NCI-H510A treated with DMSO at 0.1 percent for 48 hours (cell line): ENCODE measurements at places on chromosomes 16 and 17.

- DNase-seq: no peak
Observed at GRCh38 chr16:76303637-76304314, 26.6 kb downstream of the CNTNAP4 start.

DNA sequence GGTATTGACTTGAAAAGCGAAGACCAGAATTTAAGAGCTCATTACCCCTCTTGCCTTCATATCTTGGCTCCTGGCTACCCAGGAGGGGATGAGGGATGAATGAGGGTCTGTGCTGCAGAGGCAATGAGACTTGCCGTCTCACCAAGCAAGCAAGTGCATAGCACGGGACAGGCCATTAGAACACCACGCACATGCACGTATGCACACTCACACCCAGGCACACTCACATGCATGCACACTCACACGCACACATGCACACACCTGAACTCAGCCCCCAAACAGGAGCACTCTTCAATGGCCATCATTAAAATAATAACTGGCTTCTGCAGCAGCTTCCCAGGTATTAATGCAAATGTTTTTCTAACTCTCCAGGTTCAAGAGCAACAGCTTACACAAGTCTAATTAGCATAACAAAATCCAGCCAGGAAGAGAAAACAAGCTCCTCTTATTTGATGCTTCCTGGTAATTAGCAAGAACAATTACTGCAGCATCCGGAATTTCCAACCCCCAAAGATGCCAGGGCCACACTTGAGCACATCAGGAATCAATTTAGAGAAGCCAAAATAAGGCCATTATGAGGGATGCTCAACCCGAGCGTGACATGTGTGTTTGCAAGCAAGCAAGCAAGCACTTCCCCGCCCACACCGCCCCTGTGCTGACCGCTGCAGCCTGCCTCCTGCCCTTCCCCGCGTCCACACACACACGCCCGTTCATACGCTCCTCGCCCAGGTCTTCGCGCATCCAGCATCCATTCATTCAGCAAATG, 171.6 kb upstream of the TNRC6C start:
- no peak for DNase-seq

DNA sequence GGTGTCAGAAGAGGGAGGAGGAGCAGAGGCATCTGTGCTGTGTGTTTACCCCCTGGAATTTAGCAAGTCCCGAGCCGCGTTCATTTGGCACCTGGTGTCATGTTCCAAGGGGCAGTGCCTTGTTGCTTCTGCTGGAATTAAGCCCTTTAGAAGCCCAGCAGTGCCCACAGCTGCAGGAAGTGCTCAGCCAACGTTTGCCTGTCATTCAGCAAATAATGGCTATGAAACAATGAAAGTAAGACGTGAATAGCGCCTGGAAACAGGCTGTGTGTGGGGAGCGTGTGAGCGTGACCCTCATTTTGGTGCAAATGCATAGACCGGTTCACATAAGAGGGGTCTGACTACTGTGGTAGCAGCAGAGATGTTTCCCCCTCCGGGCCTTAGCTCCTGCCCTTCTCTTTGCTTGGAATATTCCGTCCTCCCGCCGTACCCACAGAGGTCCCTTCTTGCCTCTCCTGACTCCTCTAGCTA, 5.8 kb upstream of the ATP2C2 start:
- DNase-seq: peak; percentile 77

GRCh38 chr16:85250147-85250463, 137.8 kb upstream of the CIBAR2 start:
- no peak for DNase-seq

GRCh38 chr16:78249056-78249455, 149.6 kb downstream of the WWOX start:
- peak; percentile 81 for DNase-seq

DNA sequence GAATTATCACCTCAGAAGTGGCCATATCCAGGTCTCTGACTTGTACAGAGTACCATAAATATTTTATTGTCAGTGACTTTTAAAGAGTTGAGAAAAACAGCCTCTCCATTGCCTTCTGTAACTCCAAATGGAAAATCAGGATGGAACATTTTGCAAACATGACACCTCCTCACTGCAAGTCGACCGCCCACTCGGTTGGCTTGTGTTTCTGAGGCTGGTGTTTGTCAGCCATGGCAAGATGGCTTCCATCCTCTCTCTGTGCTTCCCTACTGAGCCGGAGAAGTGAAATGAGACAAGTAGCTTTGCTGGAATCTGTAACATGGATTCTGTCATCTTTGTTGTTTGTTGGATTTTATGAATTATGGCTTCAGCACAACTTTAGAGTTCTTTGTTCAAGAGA, 172.8 kb downstream of the RBFOX1 start:
- no peak for DNase-seq

DNA sequence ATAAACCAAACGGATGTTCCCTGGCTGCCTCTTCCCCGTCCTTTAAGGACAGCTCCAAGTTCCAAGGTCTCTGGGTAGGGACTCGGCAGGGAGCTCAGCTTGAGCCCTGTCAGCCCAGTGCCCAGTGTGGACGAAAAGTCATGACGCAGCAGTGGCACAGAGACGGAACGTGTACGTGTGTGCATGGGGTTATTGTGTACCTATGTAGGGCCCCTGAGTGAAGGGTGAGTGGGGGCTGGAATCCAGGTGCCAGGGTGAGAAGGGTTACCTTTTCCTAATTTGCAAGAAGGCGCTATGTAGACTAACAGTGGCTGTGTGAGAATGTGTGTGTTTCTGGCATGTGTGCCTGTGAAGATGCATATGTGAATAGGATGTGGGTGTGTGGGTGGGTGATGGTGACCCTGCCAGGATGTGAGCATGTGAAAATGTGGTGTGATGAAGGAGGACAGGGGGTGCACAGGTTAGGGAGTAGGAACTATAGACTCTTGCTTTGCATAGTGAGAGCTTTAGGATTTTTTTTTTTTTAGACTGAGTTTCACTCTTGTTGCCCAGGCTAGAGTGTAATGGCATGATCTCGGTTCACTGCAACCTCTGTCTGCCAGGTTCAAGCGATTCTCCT, 6.0 kb downstream of the SCN4A start:
- DNase-seq: no peak

GRCh38 chr16:69522041-69522578, 43.7 kb upstream of the NFAT5 start:
- DNase-seq: no peak

GRCh38 chr16:31000671-31001382, 9.6 kb downstream of the STX1B start:
- no peak for DNase-seq

GRCh38 chr17:38926293-38927070, 1.1 kb downstream of the LASP1NB start:
- no peak for DNase-seq

GRCh38 chr17:16086957-16087356, 87.3 kb downstream of the TTC19 start:
- DNase-seq: no peak

GRCh38 chr17:73272906-73273218, 11.2 kb upstream of the CPSF4L start:
- no peak for DNase-seq

GRCh38 chr17:66423056-66423955, 120.9 kb downstream of the PRKCA start:
- no peak for DNase-seq

DNA sequence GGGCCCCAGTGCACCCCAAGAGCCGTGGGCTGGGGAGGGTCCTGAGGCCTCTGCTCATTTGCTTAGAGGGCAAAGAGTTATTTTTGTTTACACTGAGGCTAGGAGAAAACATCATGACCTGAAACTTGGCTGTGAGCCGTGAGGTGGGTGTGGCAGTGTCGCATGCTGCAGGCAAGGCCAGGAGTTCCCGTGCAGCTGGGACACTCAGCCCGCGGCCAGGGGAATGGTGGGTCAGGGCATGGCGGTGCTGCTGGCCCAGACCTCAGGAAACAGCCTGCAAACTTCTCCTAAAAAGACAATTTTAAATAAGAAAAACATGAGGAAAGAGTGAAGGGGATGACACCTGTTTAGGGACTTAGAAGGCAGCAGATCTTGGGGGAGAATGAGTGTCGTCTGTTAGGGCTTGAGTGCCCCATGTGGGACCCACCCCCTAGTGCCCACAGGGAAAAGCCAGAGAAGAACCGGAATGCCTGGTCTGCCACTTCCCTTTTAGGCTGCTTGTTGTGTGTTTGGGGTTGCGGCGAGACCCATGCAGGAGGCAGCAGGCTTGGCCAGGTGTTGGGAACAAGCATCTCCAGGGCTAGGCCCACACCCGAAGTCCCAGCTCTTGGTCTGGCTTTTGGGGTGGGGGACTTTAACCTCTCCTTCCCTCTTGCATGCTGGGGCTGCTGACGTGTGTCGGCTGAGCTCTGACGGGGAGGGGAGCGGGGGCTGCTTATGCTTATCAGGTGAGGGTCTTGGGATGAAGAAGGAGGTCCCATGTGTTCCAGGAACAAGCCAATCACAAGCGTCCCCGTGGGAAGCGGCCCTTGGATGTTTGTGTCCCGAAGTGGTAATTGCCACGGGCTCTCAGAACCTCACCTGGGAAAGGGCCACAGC, 80.9 kb upstream of the GNG13 start:
- no peak for DNase-seq

GRCh38 chr16:2486645-2487516, 12.0 kb downstream of the TBC1D24 start:
- peak; percentile 24 for DNase-seq

DNA sequence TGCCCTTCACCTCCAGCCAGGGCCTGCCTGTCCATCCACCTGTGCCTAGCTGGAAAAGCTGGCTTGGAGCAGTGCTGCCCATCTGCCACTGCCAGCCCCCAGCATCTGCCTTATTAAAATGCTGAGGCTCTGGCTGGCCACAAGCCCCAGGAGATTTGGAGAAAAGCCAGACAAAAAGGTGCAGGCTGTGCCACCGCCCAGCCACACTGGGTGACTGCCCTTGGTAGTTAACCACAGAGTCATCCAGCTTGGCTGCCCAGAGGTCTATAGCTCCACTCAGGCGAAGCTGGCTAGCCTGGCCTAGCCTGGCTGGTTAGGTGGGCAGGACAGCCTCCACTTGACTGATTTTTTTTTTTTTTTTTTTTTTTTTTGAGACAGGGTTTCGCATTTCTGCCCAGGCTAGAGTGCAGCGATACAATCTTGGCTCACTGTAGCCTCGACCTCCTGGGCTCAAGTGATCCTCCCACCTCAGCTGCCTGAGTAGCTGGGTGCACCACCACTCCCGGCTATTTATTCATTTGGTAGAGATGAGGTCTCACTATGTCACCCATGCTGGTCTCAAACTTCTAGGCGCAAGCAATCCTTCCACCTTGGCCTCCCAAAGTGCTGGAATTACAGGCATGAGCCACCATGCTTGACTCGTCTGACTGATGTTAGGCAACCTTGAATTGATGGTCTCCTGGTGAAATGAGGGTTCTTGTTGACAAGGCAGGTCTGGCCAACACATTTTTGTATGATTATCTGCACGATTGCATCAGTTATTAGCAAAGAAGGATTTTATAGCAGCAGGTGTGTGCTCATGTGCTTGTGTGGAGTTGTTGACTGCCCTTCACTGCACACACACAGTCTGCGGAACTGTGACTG, 103.8 kb downstream of the RAB11FIP4 start:
- DNase-seq: no peak

DNA sequence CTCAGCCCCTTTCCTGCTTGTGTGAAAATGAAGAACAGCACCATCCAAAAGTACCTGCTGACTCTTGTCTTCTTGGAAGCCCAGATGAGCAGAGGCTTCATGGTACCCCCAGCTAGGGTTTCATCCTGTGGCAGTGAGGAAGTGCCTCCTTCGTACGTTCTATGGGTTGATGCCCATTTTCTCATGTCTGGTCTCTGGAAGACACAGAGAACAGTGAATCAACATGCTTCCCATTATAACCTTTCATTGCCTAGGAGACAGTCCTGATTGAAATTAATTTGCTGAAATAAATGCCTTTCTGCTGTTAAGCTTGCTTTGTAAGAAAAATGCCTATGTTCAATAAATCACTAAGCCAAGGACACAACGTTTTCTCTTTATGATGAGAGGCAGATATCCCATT, 36.5 kb downstream of the RCVRN start:
- DNase-seq: no peak

- no peak for DNase-seq
Observed at GRCh38 chr17:81245665-81246342, 6.7 kb downstream of the NDUFAF8 start.

GRCh38 chr16:31335431-31335830, 19.5 kb upstream of the ITGAX start:
- DNase-seq: no peak

- DNase-seq: no peak
Observed at GRCh38 chr16:54289945-54290832, 3.6 kb upstream of the IRX3 start.

GRCh38 chr17:80160536-80160935, 9.3 kb upstream of the CARD14 start:
- DNase-seq: no peak

- DNase-seq: no peak
Observed at GRCh38 chr16:48946686-48947370, 334.8 kb downstream of the CBLN1 start.

- no peak for DNase-seq
Observed at GRCh38 chr17:14311186-14311705, 10.4 kb downstream of the HS3ST3B1 start.

GRCh38 chr16:58636466-58636865, 6.8 kb upstream of the CNOT1 start:
- no peak for DNase-seq

DNA sequence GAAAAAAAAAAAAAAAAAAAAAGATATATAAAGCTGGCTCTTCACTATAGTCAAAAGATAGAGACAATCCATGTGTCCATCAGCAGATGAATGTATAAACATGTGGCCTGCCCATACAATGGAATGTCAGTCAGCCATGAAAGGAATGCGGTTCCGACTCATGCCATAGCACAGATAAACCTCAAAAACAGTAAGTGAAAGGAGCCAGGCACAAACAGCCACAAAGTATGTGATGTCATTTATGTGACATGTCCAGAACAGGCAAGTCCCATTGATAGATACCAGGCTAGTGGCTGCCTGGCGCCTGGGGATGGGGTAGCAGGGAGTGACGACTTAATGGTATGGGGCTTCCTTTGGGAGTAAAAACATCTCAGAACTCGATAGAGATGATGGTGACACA, 155.7 kb downstream of the CMIP start:
- no peak for DNase-seq

DNA sequence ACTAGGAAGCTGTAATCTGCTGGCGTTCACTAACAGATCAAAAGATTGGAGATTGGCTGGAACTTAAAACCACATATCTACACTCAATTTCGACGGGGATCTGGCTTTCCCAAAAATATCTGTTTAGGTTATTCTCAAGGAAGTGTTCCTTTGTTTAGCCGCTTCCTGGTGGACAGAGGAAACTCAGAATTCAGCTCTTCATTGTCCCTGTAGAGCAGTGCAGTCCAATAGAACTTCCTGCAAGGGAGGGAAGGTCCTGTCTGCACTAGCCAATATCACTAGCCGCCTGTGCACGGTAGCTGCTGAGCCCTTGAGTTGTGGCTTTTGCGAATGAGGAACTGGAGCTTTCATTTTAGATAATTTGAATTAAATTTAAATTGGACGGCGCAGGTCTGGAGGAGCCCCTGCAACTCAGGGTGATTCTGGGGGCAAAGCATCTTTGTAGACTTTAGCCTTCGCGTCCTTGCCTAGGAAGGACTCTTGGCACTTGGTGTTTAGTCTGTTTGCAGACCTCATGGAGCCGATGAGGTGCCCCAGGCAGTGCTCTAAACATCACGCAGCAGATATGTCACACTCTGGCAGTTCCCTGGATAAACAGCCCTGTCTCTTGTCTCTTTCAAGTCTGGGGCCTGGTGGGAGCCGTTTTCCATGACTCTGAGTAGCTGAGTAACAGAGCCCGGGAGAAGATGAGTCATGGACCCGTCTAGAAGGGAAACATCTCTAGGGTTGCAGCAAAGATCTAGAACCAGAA, 122.2 kb downstream of the CCDC182 start:
- no peak for DNase-seq

- DNase-seq: no peak
Observed at GRCh38 chr17:58005031-58005727, 1.9 kb downstream of the SRSF1 start.

- no peak for DNase-seq
Observed at GRCh38 chr17:148757-149156, 11.4 kb downstream of the SCGB1C2 start.
